Activated CD4-positive, alpha-beta T cell treated with anti-CD3 and anti-CD28 coated beads, Interleukin-2, amount 10 ng/mL, durations not matched to agents 24 days and 14 days (primary cell): ENCODE measurements at places on chromosomes 4 and X. TPM values are rescaled to one million over a fixed set of nuclear protein-coding genes. Genes with fewer than 3 reads are reported as not detected.

Gene WAS
- 99.0 and 104 TPM in 2 replicates for total RNA-seq

DNA sequence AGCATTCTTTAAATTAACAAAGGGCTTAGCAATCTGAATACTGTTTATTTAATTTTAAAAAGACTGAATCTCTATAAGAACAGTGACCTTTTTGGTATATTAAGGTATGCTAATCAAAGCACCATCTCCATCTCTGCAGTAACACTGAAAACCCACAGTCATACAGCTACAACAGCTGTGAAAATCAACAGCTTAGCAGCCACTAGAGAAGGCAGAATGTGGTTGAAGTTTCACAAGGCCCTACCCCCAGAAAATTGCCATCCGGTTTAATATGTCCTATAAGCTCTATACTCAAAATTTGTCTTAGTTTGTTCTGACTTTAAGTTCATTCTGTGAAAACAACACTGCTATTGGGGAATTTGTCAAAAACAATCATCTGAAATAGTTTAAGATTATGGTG, 128.7 kb downstream of the OPHN1 start:
- H3K27me3 ChIP-seq, result no peaks in the 10 kb centered on the region
- H3K27ac ChIP-seq, result no peak overlapping the region
- DNase-seq, result no peak
- no peaks in the 10 kb centered on the region for H3K4me1 ChIP-seq
- no peak overlapping the region for H3K4me3 ChIP-seq

GRCh38 chr4:95377366-95377900, 171.3 kb downstream of the UNC5C start:
- H3K4me3 ChIP-seq, result no peak overlapping the region
- H3K4me1 ChIP-seq, result no peaks in the 10 kb centered on the region
- no peaks in the 10 kb centered on the region for H3K27me3 ChIP-seq
- H3K36me3 ChIP-seq, result no peaks in the 10 kb centered on the region

DNA sequence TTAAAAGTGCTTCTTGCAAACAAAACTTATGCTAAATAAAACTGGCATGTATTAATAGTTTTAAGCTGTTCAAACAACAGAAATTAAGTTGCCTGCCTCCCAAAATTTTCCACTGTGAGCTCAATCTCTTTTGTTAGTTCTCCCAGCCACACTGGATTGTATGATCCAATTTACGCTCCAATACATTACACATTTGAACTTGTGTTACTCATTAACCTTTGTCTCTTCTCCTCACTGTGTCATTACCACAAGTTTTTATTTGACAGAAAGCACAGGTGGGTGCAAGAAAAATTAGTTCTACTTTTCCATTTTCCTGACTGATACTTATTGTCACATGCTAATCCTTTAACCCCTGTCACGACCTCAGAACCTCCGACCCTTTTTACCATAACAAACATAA, 55.5 kb downstream of the SHISA3 start:
- H3K36me3 ChIP-seq, result peaks cover 17% of the 10 kb centered on the region
- DNase-seq, result no peak
- H3K4me3 ChIP-seq, result no peak overlapping the region

GRCh38 chr4:2733844-2734574, 22.1 kb downstream of the TNIP2 start:
- peaks cover 51% of the 10 kb centered on the region for H3K36me3 ChIP-seq
- no peak overlapping the region for H3K4me3 ChIP-seq
- DNase-seq, result no peak
- peaks cover 4% of the 10 kb centered on the region for H3K4me1 ChIP-seq
- no peaks in the 10 kb centered on the region for H3K27me3 ChIP-seq

GRCh38 chr4:175271010-175271630, 353.0 kb downstream of the ADAM29 start:
- H3K4me3 ChIP-seq, result no peak overlapping the region
- H3K36me3 ChIP-seq, result no peaks in the 10 kb centered on the region
- H3K4me1 ChIP-seq, result no peaks in the 10 kb centered on the region
- DNase-seq, result no peak
- no peaks in the 10 kb centered on the region for H3K27me3 ChIP-seq

Gene ZCCHC4
- 15.5 and 15.6 TPM in 2 replicates for total RNA-seq

DNA sequence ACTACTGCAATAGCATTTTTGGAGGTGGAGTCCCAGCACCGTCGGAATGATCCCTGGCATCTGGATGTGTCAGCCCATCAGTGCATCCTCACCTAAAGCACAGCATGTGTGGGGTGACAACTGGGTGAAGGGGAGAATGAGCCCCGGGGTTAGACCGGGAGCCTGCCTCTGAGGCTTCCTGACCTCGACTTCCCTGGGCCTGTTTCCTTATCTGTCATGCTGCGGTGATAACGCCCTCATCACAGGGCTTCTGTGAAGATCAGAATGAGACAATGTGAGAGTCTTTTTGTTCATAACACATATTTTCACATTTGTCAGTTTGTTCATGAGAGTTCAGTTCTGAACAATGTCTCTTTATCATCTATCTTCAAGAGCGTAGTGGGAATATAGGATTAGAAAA, 31.1 kb upstream of the PDLIM3 start:
- no peak overlapping the region for H3K27ac ChIP-seq
- H3K4me3 ChIP-seq, result no peak overlapping the region
- no peaks in the 10 kb centered on the region for H3K4me1 ChIP-seq
- no peaks in the 10 kb centered on the region for H3K27me3 ChIP-seq

Gene RBM47
- total RNA-seq, result 10.7 and 13.0 TPM in 2 replicates

Gene HNRNPDL
- 488 and 490 TPM in 2 replicates for total RNA-seq

DNA sequence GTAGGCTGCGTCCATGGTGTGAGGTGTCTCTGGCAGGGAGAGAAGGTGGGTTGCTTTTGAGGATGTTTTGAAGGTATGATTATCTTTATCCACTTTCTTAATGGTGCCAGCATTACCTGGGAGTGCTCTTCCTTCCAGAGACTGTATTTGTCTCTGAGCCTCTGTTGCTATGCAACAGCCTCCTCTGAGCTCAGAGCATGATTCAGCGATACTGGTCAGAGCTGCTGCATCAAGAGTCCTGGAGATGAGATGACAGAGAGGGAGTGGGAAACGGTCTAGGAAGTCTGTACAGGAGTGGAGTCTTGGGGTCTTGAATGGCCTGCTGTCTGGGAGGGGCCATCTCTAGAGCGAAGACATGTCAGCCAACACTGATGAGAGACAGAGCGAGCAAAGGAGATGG, 104.4 kb upstream of the RAB40AL start:
- no peak for DNase-seq
- peak overlapping the region; percentile 45 for H3K27ac ChIP-seq
- peaks cover 4% of the 10 kb centered on the region for H3K36me3 ChIP-seq
- no peak overlapping the region for H3K4me3 ChIP-seq
- H3K27me3 ChIP-seq, result no peaks in the 10 kb centered on the region
- no peaks in the 10 kb centered on the region for H3K4me1 ChIP-seq

Gene EDNRA
- not detected in 2 replicates for total RNA-seq

DNA sequence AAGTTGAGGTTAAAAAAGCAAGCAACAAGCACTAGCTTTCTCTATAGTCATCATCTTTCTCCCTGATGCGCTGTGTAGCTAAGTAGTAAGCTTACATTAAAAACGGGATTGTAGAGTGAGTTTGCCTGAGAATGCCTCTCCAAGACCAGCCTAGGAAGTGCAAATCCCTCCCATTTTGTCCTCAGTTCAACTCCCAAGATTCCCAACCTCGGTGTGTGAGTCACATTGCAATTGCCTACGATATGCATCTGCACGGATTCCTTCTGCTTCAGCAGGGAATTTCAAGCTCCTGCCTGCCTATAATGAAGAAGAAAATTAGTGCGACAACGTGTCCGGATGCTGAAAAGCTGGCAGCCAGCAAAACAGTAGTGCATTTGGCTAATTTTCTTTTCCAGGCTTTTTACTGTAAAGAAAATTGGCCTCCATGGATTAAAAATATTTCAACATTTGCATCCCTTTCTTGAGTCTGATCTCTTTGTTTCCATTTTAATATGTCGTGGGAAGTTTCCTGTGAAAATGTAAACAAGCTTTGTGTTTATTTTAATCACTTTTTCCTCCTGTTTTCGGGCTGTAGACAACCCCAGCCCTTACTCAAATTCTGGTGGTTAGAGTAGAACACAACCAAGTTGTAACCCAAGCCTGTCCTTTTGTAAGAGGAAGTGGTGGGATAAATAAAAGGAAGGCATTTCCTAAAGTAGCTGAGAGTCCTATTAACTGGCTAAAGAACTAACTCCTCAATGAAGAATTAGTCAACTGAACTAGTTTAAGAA, 58.4 kb upstream of the TET2 start:
- H3K27me3 ChIP-seq, result peaks cover 2% of the 10 kb centered on the region
- H3K36me3 ChIP-seq, result no peaks in the 10 kb centered on the region
- no peak overlapping the region for H3K27ac ChIP-seq
- no peak overlapping the region for H3K4me3 ChIP-seq

- DNase-seq, result no peak
- H3K4me3 ChIP-seq, result no peak overlapping the region
These were observed 36.2 kb upstream of the USP38 start for GRCh38 chr4:143148521-143148920.

DNA sequence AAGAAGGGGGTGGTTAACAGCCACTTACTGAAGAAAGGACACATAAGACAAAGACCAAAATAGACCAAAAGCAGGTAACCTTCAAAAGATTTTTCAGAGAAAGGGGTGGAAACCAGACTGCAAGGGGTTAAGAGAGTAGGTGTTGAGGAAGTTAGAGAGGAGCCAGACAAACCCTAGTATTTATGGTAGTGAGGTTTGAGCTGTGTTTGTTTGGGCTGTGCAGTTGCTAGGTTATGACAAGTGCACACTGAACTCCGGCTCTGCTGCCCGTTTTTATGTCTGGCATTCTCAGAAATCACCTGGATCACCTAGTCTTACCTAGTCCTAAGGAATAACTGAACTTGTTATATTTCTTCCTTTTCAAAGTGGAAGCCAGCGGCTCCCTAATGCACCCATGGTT, 22.9 kb upstream of the G3BP2 start:
- no peaks in the 10 kb centered on the region for H3K27me3 ChIP-seq
- peaks cover 5% of the 10 kb centered on the region for H3K36me3 ChIP-seq
- H3K4me1 ChIP-seq, result peaks cover 27% of the 10 kb centered on the region
- H3K4me3 ChIP-seq, result no peak overlapping the region
- peak; percentile 79 for DNase-seq
- H3K27ac ChIP-seq, result no peak overlapping the region

DNA sequence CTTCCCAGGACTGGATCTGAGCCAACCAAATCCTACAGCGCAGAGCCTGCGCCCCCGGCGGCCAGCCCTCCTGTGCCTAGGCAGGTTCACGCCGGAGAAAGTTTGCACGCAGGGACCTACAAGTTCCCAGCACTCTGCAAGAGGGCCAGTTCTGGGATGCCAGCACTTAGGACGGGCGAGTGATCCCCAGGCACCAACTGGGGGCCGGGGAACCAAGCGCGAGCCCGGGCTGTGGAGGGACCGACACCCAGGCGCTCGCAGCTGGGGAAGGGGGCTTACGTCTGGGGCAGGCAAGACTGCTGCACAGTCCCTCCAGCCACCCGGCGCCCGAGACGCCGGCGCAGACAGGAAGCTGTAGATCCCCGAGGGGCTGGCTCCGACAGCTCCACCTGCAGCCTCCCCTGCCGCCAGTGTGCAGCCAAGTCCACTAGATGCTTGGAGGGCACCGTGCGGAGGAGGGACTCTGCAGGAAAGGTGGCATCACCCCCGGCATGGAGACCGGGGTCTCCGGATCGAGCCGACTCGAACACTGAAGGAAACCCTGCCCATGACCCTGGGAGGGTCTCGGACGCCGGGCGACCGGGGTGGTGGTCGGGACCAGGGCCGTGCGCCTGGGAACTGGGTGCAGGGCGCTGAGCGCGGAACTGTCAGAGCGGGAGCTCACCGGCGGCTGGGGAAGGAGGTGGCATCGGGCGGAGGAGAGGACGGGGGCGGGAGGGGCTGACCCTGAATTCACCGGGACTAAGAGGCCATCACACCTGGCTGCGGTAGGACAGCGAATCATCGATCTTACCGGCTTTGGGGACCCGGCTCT, 566 bp downstream of the CORIN start:
- peak overlapping the region; percentile 88 for H3K4me3 ChIP-seq
- no peaks in the 10 kb centered on the region for H3K36me3 ChIP-seq
- H3K27ac ChIP-seq, result no peak overlapping the region
- DNase-seq, result peak; percentile 80

DNA sequence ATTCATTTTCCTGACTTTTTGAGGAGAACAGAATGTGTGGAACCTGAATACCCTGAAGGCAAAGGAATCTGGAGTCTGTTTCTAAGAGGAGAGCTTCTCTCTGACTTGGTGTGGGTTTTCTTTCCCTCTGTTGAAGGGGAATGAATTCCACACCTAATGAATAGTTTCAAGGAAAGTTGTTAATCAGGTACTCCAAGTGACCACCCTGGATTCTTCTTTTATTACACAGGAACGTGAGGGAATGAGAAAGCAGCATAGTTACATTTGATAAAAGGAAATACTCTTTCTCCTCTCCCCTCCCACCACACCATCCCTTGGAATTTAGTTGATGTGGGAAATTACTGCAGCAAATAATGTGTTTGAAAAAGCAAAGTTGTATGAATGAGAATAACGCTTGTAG, 29.7 kb downstream of the SLIT2 start:
- no peaks in the 10 kb centered on the region for H3K36me3 ChIP-seq
- no peak for DNase-seq
- H3K27me3 ChIP-seq, result no peaks in the 10 kb centered on the region
- no peaks in the 10 kb centered on the region for H3K4me1 ChIP-seq
- no peak overlapping the region for H3K4me3 ChIP-seq

Gene NAP1L3
- 0.57 and 0.72 TPM in 2 replicates for total RNA-seq

- DNase-seq, result no peak
- no peak overlapping the region for H3K27ac ChIP-seq
These were observed 1005.9 kb upstream of the PABPC4L start for GRCh38 chr4:135207531-135207930.

GRCh38 chr4:167854881-167855280, 237.5 kb upstream of the ANXA10 start:
- H3K27me3 ChIP-seq, result no peaks in the 10 kb centered on the region
- no peaks in the 10 kb centered on the region for H3K4me1 ChIP-seq
- DNase-seq, result no peak
- no peak overlapping the region for H3K4me3 ChIP-seq
- no peaks in the 10 kb centered on the region for H3K36me3 ChIP-seq

- no peak overlapping the region for H3K4me3 ChIP-seq
- no peak overlapping the region for H3K27ac ChIP-seq
- H3K4me1 ChIP-seq, result no peaks in the 10 kb centered on the region
- H3K36me3 ChIP-seq, result no peaks in the 10 kb centered on the region
These were observed 483.2 kb downstream of the SMARCA1 start for GRCh38 chrX:129040124-129040523.

Gene VCX3A
- total RNA-seq, result not detected in 2 replicates

Gene TMEM144
- not detected in 2 replicates for total RNA-seq

Gene NSUN7
- total RNA-seq, result 0.12 TPM in 1 of 2 replicates, not detected in the other

Gene ARSJ
- not detected in 2 replicates for total RNA-seq

Gene TMPRSS11F
- total RNA-seq, result not detected in 2 replicates

GRCh38 chr4:180925805-180926204, 1317.4 kb upstream of the TENM3 start:
- H3K4me3 ChIP-seq, result no peak overlapping the region
- no peaks in the 10 kb centered on the region for H3K4me1 ChIP-seq
- no peaks in the 10 kb centered on the region for H3K27me3 ChIP-seq
- no peak overlapping the region for H3K27ac ChIP-seq
- DNase-seq, result no peak
- no peaks in the 10 kb centered on the region for H3K36me3 ChIP-seq
